ENCODE measurements at places on chromosomes 6 and 20.

DNA sequence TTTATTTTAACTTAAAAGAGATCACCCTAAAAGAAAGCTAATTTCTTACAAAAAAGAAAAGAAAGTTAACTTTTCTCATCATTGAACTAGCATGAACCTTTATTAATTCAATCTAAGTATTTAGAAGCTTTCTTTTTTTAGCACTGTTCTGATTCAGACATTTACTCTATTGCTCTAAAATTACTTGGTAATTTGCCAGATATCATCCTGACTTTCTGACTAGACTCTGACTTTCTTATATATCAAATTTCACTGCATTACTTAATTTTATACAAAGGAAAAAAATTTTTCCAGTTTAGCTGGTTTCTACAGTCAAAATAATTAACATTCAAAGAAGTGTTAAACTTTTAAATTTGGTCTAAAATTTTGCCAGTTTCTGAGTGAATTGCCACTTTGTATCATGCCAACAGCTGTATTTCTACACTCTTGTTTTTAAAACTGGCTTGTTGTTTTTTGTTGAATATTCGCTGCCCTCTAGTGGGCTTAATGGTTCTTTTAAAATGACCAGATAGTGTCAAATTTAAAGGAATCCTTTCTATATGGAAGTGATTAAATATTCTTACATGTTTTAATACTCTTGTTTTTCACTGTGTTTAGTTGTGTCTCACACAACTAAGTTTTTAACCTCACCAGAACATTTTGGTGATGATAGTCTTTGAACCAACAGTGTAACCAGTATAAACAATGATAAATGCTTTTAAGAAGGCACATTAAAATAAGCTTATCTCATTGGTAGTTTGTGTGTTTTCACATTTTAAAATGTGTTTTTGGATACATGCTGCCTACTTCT is 102.0 kb downstream of the POPDC3 start:
- DNase-seq, result peak; percentile 43

DNA sequence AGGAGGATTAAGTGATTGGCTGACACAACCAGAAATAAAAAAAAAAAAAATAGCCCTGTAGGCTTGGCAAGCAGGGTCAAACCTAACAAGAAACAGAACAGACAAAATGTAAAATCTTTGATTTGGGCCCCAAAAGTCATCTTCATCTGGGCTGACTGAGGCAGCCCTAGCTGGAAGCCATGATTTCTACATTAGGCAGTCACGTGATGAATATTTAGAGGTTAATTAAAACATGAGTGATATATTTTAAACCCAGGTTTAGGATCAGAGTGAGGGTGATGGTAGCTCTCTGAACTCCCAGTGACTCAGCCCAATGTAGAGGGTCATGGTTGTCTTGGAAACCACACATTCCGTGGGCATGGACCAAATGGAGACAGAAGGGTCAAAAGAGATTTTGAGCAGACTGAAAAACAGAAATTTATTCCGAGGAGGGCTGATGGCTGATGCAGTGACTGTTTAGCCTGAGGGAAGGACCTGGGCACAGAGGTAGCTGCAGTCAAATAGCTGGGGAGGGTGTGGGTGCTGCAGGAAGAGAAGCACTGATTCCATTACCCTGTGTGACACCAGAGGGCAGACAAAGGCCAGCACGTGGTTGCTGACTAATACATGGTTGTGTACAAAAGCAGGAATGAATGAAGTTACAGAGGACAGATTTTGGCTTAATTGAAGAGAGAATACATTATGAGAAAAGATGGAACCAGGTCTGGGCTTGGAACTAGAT is 573.1 kb upstream of the CHD6 start:
- no peak for DNase-seq

DNA sequence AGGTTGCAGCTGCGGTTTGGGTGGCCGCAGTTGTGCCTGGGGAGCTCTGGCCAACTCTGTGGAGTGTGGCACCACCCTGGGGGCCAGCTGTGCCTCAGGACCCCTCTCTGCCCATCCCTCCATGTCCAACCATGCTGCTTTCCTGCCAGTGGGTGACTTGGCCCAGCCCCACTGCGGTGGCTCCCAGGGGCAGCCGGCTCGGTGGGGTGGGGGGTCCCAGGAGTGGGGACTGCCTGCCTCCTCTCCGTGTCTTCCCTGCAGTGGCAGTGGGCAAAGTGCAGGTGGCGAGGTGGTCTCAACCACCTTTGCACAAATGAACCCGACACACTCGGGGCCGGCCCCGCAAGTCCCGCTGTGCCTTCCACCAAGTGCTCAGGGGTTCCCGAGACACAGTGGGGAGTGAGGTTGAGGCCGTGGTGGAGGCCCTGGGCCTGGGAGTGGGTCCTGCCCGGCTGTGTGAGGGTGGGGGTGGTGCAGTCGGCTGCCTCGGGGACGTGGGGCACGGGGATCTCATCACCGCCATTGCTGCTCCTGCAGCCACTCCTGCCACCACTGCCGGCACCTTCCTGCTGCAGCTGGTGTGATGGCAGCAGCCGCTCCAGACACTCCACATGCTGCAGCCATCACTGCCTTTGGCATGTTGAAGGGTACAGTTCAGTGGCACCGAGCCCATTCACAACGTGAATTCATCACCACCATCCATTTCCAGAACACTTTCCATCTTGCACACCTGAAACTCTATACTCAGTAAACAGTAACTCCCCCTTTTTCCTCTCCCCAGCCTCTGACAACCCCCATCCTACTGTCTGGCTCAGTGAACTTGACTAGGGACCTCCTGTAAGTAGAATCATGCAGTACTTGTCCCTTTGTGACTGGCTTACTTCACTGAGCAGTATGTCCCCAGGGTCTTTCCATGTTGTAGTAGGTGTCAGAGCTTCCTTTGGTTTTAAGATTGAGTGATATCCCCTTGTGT is 10.7 kb upstream of the SLCO4A1 start:
- no peak for DNase-seq

DNA sequence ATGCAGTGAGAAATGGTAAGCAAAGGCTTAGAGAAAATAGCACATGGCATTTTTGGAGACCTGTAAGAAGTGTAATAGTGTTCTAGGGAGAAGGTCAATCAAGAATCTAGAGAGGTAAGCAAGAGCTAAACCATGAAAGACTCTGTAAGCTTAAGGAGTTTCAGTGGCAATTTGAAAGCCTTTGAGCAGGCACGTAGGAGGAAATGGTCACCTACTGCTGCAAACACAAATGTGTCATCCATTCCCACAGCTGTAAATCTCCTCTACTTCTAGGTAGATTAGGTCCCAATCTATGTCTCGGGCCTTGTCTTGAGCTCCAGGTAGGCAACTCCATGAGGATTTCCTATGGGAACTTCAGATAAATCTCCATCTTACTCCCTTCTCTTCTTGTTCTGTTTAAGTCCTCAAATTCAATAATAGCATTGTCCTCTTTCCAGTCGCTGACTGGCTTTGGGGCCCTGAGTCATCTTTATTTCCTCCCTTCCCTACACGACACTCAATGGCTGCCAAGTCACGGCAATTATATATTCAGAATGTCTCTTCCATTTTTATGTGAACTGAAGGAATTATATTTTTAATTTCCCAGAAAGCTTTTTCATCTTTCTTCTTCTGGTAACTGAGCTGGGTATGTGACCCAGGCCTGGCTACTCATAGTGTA is 24.2 kb upstream of the PAQR8 start:
- no peak for DNase-seq

GRCh38 chr20:8646033-8646441 is 422.9 kb upstream of the PLCB4 start:
- peak; percentile 54 for DNase-seq

GRCh38 chr6:130018292-130018743 is at the start of gene L3MBTL3:
Gene L3MBTL3 (plus strand): TSS chr6:130018581. CDS start chr6:130042700, 24,119 bp downstream.
- DNase-seq, result peak; percentile 94

- DNase-seq, result peak; percentile 84
Observed at GRCh38 chr20:59515013-59515905, 89.1 kb upstream of the PHACTR3 start.

DNA sequence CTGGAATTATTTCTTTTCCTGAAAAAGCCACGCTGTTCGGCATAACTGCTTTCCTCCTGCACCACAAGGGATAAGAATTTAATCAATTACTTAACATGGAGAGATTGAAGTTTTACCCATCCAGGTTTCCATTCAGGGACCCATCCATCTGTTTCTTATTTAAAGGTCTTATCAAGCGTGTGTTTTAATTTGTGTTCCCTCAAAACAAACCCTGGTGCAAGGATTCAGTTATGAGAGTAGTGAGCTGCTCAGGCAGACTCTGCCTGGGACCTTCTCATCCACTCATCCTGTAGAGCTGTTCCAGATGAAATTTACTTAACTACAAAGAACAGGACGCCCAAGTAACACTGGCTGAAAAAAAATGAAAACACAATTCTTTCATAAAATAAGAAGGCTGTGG is 97.8 kb downstream of the BANF2 start:
- DNase-seq, result no peak

GRCh38 chr6:113691260-113691656 is 165.9 kb upstream of the MARCKS start:
- no peak for DNase-seq

GRCh38 chr6:135953818-135954217 is 102.3 kb downstream of the PDE7B start:
- no peak for DNase-seq

GRCh38 chr6:11497107-11497506 is 40.4 kb upstream of the TMEM170B start:
- no peak for DNase-seq

DNA sequence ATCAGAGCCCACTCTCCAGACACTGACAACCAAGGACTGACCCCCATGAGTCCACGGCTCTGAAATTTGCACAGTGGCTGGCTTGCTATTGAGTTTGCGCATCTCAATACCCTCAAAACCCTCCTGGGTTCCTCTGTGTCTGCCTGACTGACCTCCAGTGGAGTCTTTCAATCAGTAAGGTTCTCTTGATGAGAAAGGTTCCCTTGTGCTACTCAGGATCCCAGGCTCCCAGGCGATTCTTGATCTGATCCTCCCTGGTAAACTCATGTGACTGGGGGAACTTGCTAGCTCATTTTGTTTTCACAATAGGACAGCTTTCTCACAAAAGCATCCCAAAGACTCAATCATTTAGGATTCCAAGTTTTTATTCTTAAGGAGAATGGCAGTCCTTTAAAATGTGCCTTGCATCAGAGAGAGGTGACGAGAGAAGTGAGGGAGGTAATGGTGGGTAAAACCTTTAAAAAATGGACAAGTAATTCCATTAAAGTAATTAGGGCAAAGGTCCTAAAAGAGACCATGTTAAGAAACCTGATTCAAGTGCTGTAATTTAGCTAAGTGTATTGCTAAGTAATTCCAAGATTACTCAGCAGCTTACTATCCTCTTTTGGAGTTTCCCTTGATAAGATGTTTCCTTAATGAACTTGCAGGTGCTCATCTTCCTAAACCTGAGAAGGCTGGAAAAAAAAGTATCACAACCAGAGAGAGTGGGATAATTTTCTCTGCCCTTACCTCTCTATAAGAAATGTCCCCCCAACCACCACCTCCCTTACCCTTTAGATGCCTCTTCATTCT is 304.7 kb upstream of the SGK1 start:
- DNase-seq, result no peak

- peak; percentile 73 for DNase-seq
Observed at GRCh38 chr20:63230800-63231268, 4.9 kb upstream of the BIRC7 start.

- no peak for DNase-seq
Observed at GRCh38 chr6:138037009-138037504, 70.2 kb downstream of the PERP start.

DNA sequence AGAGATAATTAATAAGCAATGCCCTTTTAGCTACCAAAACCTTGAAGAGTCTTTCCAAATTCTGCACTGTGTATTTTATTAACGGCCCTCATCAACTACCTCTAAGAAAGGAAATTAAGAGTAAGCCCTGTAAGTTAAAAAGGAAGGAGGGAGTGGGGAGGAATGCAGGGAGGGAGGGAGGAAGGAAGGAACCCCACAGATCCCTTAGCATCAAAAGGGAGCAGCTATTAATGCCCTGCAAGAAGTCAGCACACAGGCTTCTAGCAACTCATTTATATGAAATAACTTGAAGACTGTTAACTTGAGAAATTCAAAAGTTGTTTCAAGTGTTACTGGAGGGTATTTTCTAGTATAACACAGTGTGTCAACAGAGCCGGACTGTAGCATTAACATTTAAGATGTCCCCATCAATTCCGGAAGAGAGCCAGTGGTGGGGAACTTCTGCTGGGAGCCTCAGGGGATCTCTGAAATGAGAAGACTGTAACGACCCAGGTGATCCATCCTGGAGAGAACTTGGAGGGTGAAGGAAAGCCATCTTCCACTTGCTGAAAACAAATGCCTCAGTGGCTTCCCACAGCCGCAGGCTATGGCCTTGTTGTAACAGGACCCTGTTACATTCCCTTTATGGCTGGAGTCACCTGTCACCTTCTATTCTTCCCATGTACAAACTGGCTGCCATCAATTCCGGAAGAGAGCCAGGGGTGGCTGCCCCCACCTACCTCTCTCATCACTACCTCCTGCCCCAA is 33.2 kb downstream of the SLC22A23 start:
- no peak for DNase-seq

DNA sequence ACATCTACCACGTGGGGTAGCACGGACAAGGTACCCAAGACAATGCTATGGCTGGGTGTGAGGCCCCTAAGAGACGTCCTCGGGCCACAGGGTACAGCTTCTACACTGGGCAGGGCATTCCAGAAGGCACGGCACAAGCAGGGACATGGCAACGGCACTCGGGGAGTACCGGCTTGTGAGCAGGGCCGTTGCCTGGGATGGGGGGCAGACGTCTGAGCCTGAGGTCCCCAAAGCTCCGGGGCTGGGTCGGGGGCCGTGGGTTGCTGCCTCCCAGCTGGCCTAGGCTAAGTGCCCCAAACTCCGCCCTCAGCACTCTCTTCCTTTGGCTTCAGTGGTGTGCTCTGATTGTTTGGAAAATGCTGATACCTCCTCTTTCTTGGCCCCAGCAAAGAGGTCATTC is 110.6 kb downstream of the SULF2 start:
- DNase-seq, result no peak

- no peak for DNase-seq
Observed at GRCh38 chr20:1793821-1794220, 101.4 kb upstream of the SIRPA start.

DNA sequence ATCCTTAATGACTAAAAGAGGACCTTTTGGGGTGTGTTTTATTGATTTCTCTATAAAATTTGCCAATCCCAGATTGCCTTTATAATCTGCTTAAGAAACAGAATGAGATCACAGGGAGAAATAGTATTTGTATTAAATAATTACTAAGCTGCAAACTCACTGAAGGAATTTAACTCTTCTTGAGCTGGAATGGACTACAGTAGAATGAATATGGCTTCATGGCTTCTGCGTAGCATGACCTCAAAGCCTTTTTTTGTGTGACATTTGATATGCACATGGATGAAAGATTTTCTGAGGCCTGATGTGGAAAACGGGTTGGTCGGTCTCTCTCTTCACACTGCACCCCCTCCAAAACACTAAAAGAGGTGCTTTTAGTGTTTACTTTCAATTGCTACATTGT is 115.9 kb downstream of the QKI start:
- no peak for DNase-seq

GRCh38 chr6:31822036-31822821 is 5.3 kb upstream of the HSPA1B start:
- peak; percentile 80 for DNase-seq
